ENCODE measurements at places on chromosomes 11 and 22.

- peak; percentile 94 for DNase-seq
Measured at GRCh38 chr11:45872651-45873356, 12.6 kb upstream of the MAPK8IP1 start.

- DNase-seq = no peak
Measured at GRCh38 chr11:64923151-64923661, 1.3 kb upstream of the PPP2R5B start.

GRCh38 chr11:120657306-120658070 is 145.9 kb downstream of the GRIK4 start:
- no peak for DNase-seq

GRCh38 chr11:65781152-65781961 is 581 bp upstream of the AP5B1 start:
- peak; percentile 80 for DNase-seq

DNA sequence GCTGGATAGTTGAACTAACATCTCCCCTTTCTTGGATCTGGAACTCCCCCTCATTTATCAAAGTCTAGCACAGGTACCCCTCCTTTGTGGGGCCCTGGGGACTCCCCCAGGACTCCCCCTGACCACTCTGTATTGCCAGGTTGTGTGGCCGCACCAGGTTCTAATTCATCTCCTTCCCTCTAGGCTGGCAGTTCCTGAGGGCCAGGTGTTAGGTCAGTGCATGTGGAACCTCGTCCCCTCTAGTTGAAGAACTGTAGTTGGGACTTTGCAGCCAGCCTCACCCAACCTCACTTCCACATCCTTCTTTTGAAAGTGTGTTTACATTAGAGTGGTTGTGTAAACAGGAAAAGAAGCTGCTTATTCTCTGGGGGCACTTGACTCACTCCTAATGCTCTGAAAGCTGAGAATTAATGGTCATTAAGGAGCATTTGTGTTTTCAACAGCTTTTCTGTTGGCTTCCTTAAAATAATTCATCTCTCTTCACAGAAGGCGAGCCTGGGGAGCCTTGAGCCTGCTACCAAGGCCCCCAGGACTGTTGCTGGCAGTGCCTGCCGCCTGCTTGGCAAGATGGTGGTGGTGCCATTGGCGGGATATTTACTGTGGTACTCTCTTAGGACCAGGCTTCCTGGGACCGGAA is 11.8 kb downstream of the UPB1 start:
- peak; percentile 43 for DNase-seq

DNA sequence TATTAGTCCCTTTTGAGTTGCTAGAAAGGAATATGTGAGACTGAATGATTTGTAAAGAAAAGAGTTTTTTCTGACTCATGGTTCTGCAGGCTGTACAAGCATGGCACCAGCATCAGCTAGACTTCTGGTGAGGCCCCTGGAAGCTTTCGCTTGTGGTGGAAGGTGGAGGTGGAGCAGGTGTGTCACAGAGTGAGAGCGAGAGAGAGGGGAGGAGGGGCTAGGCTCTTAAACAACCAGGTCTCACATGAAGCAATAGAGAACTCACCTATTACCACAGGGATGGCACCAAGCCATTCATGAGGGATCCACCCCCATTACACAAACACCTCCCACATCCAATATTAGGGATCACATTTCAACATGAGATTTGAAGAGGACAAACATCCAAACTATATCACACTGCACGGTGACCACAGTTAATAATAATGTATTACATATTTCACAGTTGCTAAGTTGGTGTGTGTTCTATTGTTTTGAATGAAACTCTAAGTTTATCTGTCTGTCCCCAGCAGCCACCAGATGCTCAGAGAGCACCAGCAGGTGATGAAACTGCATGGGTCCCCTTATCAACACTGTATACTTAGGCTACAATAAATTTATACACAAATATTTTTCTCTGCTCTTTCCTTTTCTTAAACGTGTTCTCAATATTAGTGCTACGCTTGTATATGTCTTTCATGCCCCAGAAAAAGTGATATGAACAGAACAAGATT is 14.1 kb downstream of the ZFP91 start:
- no peak for DNase-seq

DNA sequence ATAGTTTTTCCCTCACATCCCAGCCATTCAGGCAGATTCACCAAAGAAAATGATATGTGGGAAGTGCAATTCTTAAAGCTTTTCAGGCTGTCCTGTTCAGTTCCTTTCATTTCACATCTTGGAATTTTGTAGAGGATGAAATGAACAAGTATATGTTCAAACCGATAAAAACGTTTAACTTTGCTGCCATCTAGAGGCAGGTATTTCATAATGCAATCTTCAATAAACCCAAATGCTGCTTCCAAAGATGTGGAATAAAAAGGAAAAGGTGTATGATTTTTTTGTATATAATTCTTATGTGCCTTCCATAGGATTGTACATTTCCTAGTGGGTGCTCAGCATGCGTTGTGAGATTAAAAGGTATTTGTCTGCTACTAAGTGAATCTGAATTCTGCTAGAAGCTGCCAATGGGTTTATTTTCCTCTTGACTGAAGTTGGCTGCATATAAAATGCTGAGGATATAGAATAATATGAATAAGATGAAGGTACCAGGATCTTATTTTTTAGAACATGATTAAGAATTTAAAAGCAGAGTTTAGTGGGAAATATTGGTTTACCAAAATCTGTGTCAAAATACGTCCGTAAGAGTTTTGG is 199.3 kb downstream of the PGR start:
- no peak for DNase-seq

- DNase-seq = no peak
Measured at GRCh38 chr11:126224647-126225294, 13.2 kb downstream of the FAM118B start.

- DNase-seq = peak; percentile 29
Measured at GRCh38 chr11:22244986-22245592, 52.2 kb downstream of the ANO5 start.

DNA sequence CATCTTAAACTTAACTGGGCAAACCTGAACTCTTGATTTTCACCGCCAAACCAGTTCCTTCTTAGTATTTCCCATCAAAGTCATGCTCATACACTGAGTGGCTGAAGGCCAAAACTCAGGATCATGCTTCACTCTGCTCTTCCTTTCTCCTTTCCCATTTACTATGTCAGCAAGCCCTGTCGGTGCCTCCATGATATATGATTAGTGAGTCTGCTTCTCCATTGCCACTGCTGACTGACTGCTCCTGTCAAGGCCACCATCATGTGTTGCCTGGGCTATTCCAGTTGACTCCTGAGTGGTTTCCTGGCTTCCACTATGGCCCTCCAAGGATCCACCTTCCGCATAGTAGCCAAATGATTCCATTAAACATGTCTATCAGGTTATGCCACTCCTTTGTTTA is 42.8 kb upstream of the AMPD3 start:
- DNase-seq = no peak

- no peak for DNase-seq
Measured at GRCh38 chr11:12149672-12150225, 39.4 kb downstream of the MICAL2 start.

DNA sequence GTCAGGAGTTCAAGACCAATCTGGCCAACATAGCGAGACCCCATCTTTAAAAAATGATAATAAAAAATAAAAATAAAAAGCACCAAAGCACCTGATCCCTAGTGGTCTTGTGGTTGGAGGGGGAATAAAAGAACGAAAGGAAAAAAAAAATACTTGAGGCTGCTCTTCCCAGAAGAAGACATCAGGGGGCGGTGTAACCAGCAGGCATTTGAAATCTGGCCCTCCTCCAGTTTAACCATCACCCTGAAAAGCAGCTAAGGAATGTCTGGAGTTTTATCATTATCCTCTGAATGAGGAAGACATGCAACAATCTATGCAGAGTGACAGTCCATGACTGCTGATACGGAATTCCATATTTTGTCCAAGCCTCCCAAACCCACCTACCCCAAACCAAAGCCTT is 5.6 kb upstream of the KCTD17 start:
- DNase-seq = peak; percentile 38

- no peak for DNase-seq
Measured at GRCh38 chr11:119872611-119873310, 143.8 kb upstream of the NECTIN1 start.

- DNase-seq = peak; percentile 52
Measured at GRCh38 chr11:131290185-131290584, 80.2 kb upstream of the NTM start.

- DNase-seq = no peak
Measured at GRCh38 chr11:108016647-108017046, 7.9 kb downstream of the CUL5 start.

- no peak for DNase-seq
Measured at GRCh38 chr11:108393046-108393445, 74.3 kb downstream of the C11orf65 start.

DNA sequence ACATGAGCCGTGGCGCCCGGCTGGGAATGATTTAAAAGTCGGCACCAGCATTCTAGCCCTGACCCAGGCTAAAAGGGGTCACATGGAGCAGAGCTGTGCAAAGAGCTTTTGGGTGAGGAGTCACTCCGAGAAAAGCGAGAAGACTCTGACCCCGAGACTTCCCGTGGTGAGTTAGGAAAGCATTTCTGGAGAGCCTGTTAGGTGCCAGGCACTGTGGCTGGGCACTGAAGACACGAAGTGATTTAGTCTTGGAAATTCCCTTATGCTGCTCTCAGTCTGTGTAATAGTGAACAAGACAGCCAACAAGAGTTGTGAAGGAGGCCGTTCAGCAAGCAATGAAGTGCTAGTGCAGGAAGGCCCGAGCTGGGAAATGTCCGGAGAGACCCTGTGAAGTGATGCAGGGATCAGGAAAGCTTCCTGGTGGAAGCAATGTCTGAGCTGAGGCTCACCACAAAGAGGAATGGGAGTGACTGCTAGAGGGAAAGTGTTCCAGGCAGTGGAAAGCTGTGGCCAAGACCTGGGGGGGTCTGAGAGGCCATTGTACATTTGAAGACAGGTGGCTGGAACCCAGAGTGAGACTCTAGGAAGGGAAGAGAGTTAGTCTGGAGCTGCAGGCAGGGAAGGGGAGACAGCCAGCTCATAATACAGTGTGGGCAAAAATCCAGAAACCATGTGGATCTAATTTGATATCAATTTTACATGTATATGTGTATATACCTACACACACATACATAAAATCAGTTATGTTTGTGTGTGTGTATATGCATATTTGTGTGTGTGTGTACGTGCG is 31.6 kb downstream of the MARK2 start:
- no peak for DNase-seq

Data from ELF-1 (cell line).